Left ventricle myocardium superior (tissue), 1 donor: ENCODE measurements at places on chromosomes 4 and X. TPM values are rescaled to one million over a fixed set of nuclear protein-coding genes. Genes with fewer than 3 reads are reported as not detected.

Gene PRKG2
- 0.17 TPM for total RNA-seq

Gene GIMD1
- total RNA-seq, result not detected

Gene IL9R
- total RNA-seq, result not detected

Gene ARSJ
- total RNA-seq, result 0.59 TPM

Gene ZC4H2
- total RNA-seq, result 3.1 TPM

Gene NEIL3
- total RNA-seq, result 0.10 TPM

Gene SMIM20
- total RNA-seq, result 38.2 TPM

Gene CXCL8
- 1.2 TPM for total RNA-seq

Gene FRMD7
- total RNA-seq, result 0.07 TPM

Gene P2RY4
- not detected for total RNA-seq

Gene ATP7A
- 4.8 TPM for total RNA-seq

GRCh38 chr4:165726831-165727230 is 146.2 kb upstream of the TLL1 start:
- no peak for DNase-seq

GRCh38 chr4:140048419-140048995 is 105.5 kb downstream of the MAML3 start:
- no peak for DNase-seq

- no peak for DNase-seq
Measured at GRCh38 chr4:150950657-150951288, 64.3 kb downstream of the LRBA start.

DNA sequence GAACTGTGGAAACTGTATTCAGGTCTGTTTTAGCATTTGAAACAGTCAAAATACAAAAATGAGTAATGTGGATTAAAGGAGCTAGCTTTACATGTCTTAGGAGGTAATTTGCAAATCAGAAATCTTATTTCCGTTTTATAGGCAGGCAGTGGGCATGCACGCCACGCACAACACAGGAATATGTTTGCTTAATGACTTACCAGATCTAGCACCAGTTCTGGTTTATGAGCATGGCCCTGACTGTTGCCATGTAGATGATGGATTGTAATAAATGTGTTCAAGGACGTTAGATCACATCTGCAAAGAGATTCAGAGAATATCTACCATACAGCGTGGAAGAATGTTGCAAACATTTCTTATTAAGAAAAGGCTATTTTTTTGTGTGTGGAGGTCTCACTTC is 344.5 kb upstream of the NR3C2 start:
- no peak for DNase-seq

- DNase-seq, result no peak
Measured at GRCh38 chr4:152700151-152700550, 20.4 kb upstream of the TMEM154 start.

- no peak for DNase-seq
Measured at GRCh38 chrX:129679901-129680300, 25.1 kb upstream of the APLN start.

- DNase-seq, result no peak
Measured at GRCh38 chr4:38174801-38175200, 214.6 kb downstream of the PTTG2 start.

GRCh38 chr4:182494103-182494502 is 250.9 kb downstream of the TENM3 start:
- no peak for DNase-seq

- DNase-seq, result no peak
Measured at GRCh38 chr4:82287720-82288119, 86.1 kb downstream of the HNRNPD start.

- peak; percentile 31 for DNase-seq
Measured at GRCh38 chrX:134669378-134670098, 11.3 kb upstream of the PLAC1 start.

DNA sequence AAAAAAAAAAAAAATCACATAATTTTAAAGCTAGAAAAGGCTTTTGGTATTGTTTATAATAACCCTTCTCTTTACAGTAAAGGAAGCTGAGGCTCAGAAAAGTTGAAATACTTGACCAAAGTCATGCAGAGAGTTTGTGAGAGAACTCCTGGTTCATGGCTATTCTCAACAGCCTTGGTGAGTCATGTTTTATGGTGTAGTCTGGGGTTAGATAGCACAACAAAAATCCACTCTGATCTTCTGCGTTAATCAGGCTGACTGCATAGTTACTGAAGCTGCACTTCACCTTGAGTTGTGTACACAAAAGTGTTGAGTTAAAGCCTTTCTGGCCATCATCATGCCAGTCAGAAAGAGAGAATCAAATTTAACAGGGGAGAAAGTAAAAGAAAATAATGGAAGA is 19.3 kb upstream of the SFRP2 start:
- DNase-seq, result no peak

GRCh38 chr4:167233685-167234315 is 494 bp downstream of the SPOCK3 start:
- DNase-seq, result peak; percentile 17

- no peak for DNase-seq
Measured at GRCh38 chr4:154590329-154591006, at the start of gene FGA. Gene FGA, minus strand, starts transcription at chr4:154590742. Its CDS starts 55 bp downstream, at chr4:154590687.

DNA sequence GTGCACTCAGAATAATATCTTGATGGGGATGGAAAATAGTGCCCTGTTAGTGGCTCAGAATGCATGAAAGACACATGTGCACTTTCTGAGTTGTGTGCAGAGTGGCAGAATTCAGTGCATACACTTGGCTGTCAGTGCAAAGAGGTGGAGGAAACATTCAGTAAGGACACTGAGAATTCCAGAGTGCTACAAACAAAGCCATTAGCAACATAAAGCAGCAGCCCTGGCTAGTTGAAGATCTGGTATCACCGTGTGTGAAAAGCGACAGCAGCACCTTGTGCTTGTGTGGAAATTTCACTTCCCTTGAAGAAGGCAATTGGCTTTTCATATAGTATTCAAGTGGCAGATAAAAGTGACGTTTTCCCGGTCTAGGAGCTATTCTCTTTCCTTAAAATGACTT is 810.4 kb downstream of the TRIML1 start:
- no peak for DNase-seq

GRCh38 chr4:5707778-5708448 is 446 bp downstream of the EVC2 start:
- DNase-seq, result no peak

GRCh38 chr4:73705056-73705432 is 35.3 kb upstream of the CXCL8 start:
- no peak for DNase-seq

DNA sequence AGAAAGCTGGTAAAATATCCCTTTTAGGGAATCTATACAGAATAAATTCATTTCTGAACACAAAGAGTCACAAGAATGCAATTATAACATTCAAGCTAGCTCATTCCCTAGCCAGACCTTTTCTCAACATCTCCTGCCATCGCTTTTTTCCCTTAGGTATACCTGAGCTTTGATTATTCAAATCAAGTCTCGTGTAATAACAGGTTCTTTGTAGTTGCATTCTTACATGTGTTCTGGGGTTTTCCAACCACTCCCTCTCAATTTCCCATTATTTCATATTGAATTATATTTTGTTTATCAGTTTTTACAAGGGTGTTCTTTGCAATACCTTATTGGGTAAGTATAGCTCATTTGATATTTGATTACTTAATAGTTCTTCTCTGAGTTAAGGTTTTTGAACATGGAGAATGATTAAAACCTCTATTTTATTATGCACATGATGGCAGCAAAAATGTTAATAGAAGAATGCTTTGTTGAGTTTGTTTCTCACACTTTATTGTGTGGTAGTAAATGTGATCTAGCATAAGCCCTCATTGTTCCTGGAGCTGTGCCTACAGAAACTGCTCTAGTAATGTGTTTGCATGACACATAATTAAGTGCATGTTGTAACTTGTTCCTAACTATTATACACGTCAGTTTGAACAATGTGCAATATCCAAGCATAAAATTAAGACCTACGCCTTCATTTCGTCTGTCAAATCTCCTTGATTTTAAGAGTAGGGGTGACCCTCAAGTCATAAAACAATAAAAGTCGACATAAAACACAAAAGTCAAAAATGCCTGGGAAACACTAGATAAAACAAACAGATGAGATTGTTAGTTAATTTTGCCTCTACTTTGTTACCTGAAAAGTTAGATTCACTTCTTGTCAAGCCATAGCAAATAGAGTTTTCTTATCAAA is 124.0 kb upstream of the POF1B start:
- DNase-seq, result no peak

- no peak for DNase-seq
Measured at GRCh38 chr4:61953386-61953785, 753.3 kb downstream of the ADGRL3 start.

GRCh38 chrX:15564981-15565579 is 35.7 kb downstream of the ACE2 start:
- DNase-seq, result peak; percentile 63

DNA sequence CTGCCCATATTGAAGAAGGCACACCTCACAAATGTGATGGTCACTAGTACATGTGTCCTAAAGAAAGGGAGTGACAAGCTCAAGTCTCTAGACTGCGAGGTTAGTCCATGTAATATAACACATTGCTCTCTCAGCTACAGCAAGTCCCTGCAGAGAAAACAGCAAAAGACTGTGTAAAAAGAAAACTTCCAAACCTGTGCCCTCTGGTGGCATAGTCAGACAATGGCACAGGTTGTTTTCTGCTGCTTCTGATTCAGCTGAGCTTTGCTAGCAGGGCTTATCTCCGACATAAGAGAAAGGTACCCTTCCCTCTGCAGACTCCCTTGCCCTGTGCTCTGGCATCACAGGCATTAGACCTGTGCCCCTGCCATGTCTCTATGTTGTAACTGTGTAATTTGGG is 1.4 kb upstream of the SERPINA7 start:
- DNase-seq, result no peak

GRCh38 chr4:137819964-137820383 is 287.7 kb upstream of the PCDH18 start:
- no peak for DNase-seq

DNA sequence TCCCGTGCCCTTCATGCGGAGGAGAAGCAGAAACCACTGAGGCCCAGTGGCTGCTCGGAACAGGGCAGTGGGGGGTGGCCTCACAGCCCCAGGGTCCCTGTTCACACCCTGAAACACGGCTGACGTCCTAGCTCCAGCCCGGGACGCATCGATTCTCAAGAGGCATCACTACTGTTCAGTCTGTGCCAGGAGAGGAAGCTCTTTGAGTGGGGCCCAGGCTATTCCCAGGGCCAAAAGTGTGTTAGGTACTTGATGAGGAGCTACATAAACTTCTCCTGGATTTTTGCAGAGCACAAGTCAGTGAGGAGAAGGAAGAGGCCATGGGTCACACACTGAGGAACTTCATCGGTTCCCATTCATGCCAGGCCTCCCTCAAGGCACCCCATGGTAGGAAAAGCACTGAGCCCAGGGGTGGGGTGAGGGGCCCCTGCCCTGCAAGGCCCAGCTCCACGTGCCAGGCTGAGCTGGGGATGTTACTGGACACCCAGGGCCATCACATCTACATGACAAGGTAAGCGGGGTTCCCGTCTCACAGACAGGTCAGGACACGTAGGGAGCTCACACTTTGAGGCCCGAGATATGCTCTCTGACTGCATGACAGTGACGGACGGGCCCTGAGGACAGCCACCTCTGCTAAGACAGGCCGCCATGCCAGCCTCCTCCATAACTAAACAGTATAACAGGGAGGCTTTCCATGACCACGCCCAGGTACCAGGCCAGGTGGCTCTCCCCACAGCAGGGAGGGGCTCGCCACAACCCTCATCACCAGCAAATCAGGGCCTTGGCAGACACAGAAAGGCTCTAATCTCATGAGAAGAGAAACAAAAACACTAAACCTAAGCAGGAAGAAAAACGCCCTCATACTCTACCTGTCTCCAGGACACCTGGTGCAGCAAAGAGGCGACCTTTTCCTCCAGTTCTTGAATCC is 12.4 kb downstream of the TNIP2 start:
- DNase-seq, result no peak

DNA sequence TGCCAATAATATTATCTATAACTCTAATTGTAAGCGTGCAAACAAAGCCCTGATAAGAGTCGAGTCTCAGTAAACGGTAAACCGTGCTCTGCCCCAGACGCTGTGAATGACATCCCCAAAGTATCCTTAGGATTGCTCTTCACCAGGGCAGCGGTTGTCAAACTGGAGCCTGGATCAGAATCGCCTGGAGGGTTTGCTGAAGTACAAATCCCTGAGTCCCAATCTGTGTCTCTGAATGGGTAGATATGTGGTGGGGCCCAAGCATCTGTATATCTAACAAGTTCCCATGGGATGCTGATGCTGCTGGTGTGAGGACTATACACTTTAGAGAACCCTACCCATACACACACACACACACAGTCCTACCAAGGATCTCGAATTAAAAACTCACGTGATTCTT is 813 bp upstream of the APBB2 start:
- DNase-seq, result no peak

- no peak for DNase-seq
Measured at GRCh38 chrX:12421918-12422317, 283.6 kb downstream of the FRMPD4 start.

DNA sequence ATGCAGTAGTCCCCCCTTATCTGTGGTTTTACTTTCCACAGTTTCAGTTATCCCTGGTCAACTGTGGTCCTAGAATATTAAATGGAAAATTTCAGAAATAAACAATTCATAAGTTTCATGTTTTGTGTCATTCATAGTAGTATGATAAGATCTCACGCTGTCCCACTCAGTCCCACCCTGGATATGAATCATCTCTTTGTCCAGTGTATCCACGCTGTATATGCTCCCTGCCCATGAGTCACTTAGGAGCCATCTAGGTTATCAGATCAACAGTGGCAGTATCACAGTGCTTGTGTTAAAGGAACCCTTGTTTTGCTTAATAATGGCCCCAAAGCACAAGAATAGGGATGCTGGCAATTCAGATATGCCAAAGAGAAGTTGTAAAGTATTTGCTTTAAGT is 16.2 kb upstream of the SYTL4 start:
- DNase-seq, result no peak

- DNase-seq, result peak; percentile 28
Measured at GRCh38 chr4:139596034-139596683, 40.1 kb upstream of the SETD7 start.

DNA sequence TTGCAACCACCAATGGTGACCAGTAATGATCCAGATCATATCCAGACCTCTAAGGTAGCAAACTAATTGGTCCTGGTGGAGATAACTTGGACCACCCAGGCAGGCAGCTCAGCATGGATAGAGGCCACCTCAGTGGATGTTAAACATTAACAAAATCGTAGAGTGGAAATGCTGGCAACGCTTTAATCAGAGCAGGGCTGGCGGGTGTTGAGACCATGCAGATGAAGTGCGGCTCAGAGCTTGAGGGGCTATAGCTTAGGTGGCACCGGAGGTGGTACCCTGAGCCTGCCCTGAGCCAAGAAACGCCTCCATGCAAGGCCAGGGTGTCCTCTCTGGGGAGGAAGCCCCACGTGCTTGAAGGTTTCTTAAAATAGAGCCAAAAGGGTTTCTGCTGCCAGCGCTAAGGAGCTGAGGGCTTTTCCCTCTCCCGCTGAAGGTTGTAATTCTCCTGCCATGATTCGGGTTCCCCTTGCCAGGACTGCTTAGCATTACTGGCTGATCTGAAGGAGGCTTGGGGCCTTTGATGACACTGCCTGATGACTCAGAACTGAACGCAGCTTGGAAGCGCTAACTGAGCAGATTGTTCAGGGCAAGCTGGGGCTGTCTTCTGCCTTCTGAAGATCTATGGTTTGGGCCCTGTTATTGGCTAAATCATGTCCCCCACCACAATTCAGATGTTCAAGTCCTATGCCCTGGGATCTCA is 177.8 kb upstream of the ATP6AP2 start:
- DNase-seq, result no peak
